ACHN (cell line): ENCODE measurements at places on chromosomes 2 and 18.

- no peak for DNase-seq
These were observed 134.1 kb upstream of the GPC1 start for GRCh38 chr2:240301256-240301795.

DNA sequence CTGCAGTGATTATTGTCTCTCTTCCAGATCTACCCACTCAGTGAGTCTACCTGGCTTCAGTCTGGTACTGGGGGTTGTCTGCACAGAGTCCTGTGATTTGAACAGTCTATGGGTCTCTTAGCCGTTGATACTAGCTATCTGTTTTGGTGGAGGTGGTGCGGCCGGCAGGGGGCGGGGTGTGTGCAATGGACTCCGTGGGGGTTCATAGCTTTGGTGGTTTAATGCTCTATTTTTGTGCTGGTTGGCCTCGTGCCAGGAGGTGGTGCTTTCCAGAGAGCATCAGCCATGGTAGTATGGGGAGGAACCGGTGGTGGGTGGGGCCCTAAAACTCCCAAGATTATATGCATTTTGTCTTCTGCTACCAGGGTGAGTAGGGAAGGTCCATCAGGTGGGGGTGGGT is 1120.1 kb upstream of the FAM98A start:
- DNase-seq = no peak

GRCh38 chr2:70607121-70607561 is 53.5 kb upstream of the TGFA start:
- no peak for DNase-seq

GRCh38 chr2:232541195-232541960 is 1.9 kb downstream of the CHRNG start:
- DNase-seq = no peak

- DNase-seq = peak; percentile 26
These were observed 2.4 kb downstream of the CDK5R2 start for GRCh38 chr2:218961651-218962570.

GRCh38 chr2:46309052-46309953 is 12.1 kb downstream of the EPAS1 start:
- no peak for DNase-seq

GRCh38 chr18:31100436-31101182 is 1.6 kb downstream of the DSC2 start:
- DNase-seq = no peak

- DNase-seq = no peak
These were observed 2.8 kb downstream of the CYTIP start for GRCh38 chr2:157441072-157441454.

DNA sequence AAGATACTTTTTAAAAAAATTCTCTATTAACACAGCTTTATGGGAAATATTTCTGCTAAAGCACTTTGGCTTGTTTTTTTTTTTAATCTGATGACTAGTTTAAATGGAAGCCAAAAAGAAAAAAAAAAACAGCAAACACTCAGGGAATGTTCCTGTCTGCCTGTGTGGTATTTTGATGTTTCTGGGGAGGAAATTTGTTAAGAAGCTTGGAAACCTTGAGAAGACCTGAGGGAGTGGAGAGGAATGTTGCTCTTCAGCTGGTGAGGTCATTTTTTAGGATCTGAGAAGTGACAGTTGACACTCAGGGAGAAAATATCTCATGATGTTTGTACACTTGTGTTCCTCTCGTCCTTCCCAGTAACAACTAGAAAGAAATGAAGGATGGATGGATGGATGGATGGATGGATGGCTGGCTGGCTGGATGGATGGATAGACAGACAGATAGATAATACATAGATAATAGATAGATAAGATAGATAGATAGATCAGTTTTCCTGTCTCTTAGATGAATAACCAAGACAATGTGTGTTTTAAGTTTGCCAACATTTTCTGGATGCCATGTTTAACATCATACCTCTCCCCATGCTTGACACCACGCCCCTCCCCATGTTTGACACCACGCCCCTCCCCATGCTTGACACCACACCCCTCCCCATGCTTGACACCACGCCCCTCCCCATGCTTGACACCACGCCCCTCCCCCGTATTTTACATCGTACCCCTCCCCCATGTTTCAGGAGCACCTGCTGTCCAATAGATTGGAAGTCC is 84.8 kb downstream of the CTIF start:
- peak; percentile 88 for DNase-seq

DNA sequence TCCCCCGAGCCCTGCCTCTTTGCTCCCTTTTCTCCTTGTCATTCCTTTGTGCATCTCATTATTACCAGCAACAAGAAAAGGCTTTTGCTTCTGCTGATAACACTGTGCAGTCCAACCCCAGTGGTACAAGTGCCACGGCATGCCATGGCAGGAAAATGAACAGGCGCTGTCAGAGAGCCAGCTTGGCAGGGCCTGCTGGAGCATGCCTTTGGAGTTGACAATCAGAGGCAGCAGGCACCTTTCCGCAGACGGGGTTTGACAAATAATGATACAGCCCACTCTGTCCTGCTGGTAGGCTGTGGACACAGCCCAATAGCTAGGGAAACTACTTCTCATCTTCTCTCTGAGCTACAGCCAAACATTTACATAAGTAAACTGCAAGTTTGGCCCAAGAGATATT is 243.9 kb upstream of the LRRTM1 start:
- DNase-seq = no peak

DNA sequence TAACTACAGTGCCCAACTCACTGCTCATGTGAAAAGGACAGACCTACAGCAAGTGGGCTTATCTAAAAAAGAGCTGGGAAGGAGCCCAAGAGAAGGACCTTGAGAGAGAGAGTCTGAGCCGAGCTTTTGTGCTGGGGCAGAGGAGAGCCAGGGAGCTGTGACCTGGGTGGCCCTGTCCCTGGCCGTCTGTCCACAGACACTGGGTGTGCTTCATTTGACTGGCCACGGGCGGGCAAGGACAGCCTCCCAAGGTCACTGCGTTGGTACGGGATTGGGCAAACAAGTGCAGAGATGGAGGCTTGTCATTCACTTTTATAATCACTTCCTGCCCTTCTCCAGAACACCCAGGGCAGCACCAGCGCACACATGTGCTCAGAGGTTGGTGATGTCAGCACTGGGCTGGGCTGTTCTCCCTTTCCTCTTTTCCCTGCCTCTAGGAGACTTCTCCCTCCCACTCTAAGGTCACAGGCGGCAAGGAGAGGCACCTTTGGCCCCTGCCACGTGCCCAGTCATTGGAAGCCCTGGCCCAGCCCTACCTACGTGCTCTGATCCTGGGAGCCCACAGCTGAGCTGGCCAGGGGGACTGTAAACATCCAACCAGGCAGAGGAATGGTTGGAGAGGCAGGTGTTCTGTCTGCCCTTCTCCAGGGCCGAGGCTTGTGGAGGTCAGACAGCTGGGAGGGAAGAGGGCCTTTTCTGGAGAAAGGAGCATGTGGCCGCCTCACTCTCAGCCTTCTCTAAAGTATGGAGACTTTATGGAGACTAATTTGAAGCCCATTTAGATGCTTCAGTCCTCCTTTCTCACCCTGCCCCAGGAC is 6.4 kb upstream of the PSD4 start:
- no peak for DNase-seq

GRCh38 chr2:191202209-191202721 is 42.9 kb upstream of the MYO1B start:
- DNase-seq = no peak
